NCI-H1417 treated with DMSO at 0.1 percent for 48 hours (cell line): ENCODE measurements at places on chromosomes 5 and 9.

- no peak for DNase-seq
Measured at GRCh38 chr5:146779211-146779869, 99.2 kb downstream of the PPP2R2B start.

DNA sequence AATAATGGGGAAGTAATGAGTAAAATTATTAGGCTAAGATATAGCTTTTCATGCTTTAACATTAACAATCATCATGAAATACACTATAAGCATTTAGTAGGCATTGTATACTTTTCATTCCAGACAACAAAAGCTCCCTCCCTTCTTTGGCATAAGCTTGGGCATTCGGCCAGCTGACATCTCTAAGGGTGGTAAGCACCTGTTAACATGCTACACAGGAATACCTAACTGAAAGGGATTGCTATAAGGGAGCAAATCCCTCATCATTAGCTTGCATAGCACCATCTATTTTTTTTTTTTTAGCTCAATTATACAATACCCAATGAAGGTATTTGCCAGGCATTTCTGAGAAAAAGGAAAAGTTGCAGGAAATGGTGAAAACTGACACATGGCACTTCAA lies 16.6 kb downstream of the STRBP start:
- DNase-seq: no peak

DNA sequence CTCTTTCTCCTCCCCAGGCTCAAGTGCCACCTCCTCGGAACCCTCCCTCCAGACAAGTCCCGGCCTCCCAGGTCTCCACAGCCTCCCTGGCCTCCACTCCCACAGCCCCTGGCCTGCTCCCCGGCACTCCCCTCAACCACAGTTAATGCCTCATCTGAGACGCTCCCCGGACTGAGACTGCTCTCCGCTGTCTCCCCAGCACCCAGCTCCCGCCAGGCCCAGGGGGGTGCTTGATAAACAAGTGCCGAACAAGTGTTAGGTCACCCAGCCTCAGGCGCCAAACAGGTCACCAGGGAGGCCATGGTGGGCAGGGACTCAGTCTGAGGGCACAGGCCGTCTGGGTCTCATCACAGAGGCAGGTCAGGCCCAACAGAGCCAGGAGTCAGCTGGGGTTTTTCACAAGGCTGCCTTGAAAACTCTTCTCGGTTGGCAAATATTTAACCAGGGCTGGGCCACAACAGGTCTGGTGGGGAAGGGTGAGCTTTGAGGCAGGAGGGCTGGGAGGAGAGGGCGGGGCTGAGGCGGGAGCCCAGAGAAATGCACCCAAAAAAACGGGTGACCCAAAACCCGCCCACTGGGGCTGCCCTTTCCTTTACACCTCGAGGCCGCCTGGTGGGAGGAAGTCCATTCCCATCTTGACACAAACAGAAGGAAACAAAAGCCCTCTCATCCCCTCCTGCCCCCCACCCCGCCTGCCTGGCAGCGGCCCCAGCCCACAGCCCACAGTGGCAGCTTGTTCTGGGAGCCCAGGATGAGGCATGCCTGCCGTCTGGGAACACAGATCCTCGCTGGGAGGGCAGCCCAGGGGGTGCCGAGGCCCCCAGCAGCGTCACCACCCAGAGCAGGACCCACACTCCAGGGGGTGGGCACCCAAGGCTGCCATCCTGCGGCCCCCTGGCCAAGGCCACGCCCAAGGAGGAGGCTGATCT lies 66.6 kb upstream of the STXBP1 start:
- DNase-seq: no peak

- DNase-seq: no peak
Measured at GRCh38 chr5:73291873-73292272, 118.9 kb downstream of the TMEM174 start.
